Stimulated activated CD4-positive, alpha-beta T cell treated with anti-CD3 and anti-CD28 coated beads, Interleukin-4, amount 100 ng/mL, for 24 hours (primary cell): ENCODE measurements at places on chromosomes 7 and 10.

- no peak for DNase-seq
These were observed 44.7 kb downstream of the KIFBP start for GRCh38 chr10:69033256-69033655.

DNA sequence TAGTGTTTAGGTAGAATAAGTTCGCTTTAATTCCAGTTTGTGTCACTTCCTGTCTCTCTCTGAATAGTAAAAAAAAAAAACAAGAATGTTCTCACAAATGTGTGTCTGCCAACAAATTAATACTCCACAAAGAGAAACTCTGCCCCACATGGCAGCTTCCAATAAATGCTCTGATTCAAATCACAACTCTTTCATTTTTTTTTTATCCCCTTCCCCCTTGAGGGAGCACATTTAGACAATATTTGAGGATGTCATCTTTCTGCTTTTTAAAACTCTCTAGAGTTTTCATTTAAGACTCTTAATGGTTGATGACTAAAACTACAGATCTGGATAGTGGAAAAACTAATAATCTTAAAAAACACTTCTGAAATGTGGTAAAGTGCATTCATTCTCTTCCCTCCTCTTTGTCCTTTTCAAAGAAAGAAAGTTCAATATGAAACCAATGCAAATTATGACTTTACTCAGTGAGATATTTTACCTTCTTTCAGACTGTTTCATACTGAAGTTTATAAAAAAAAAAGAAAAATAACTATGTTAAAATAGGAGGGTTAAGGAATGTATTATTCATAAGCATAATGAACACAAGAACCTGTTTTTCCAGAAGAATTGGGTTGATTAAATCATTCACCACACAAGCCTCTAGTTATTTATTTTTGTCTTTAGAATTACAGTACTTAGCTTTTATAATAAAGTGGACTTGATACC is 42.3 kb downstream of the ARID5B start:
- DNase-seq = peak; percentile 52

GRCh38 chr10:132927824-132928223 is 14.5 kb downstream of the CFAP46 start:
- DNase-seq = no peak

GRCh38 chr7:116052006-116052405 is 21.4 kb upstream of the TFEC start:
- DNase-seq = no peak

GRCh38 chr7:55188590-55189138 is 169.8 kb downstream of the EGFR start:
- no peak for DNase-seq

- DNase-seq = no peak
These were observed 41.4 kb downstream of the EPHB4 start for GRCh38 chr7:100785878-100786277.

- no peak for DNase-seq
These were observed 178.9 kb downstream of the ARHGAP21 start for GRCh38 chr10:24544776-24545175.

DNA sequence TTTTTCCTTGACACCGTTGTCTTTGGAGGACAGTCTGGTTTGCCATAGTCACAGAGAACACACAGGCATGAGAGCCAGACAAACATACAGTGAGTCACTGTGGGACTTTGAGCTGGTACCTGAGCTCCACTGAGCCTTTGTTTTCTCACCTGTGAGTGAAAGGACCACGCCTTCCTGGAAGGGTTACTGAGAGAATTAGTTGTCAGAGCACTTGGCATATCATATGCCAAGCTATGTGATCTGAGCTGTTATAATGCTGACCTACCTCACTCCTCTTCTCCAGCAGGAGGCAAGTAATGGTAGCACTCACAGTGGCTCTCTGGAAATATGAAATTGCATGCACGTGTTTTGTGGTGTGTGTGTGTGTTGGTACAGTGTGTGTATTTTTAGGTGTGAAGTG is 59.7 kb downstream of the CXCL12 start:
- no peak for DNase-seq

GRCh38 chr10:79179164-79179956 is 110.6 kb downstream of the ZMIZ1 start:
- DNase-seq = no peak

DNA sequence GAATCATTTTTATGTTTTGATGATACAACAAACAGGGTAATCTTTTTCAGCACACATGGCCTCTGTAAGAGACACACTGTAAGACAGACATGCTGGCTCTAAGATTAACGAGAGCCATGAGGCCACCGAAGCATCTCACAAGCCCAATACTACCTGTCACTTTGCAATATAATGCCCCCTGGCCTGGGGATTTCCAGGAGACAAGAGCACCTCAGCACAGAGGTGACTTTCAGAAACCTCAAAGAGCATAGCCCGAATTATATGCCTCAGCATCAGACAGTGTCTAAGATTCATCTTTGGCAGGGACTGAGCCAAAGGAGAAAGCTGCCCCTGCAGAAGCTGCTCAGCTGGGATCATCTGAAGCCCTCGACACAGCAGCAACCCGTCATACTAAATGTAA is 44.2 kb upstream of the TMEM213 start:
- no peak for DNase-seq

DNA sequence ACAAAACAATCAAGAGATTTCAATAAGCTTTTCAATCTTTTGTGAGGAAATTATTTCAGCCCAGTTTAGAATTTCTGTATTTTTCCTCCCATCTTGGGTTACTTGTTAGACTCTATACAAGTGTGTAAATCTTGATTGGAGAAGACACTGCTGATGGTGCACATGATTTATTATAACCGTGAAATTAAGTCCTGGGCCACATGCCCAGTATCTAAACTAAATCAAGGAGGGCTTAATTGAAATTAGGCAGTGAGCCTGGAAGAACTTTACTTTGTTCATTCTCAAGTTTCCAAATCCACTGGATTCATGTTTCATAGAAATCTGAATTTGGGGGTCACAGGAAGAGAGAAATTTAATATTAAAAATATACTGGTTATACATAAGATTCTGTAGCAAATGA is 44.5 kb downstream of the CSTF2T start:
- DNase-seq = no peak

DNA sequence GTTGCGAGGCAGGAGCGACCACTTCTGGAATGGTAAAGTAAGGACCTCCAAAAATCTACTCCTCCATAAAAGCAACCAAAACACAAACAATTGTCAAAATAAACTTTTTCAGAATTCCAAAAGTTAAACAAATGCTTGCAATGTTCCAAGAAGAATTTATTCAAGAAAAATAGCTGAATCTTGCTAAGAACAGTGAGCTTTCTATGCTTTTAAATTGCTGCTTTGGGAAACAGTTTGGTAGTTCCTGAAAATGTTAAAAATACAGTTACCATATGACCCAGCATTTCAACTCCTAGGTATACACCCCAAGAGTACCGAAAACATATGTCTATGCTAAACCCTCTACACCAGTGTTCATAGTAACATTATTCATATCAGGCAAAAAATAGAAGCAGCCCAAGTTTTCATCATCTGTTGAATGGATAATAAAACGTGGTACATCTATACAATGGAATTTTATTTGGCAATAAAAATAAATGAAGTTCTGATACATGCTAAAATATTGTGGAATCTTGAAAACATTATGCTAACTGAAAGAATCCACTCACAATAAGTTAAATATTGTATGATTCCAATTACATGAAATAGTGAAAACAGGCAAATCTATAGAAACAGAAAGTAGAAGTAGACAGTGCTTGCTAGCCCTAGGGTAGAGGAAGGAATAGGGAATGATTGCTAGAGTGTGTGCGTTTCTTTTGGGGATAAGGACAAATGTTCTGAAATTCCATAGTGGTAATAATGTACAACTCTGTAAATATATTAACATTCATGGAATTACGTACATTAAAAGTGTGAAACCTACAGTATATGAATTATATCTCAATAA is 57.0 kb downstream of the LRRN3 start:
- no peak for DNase-seq

DNA sequence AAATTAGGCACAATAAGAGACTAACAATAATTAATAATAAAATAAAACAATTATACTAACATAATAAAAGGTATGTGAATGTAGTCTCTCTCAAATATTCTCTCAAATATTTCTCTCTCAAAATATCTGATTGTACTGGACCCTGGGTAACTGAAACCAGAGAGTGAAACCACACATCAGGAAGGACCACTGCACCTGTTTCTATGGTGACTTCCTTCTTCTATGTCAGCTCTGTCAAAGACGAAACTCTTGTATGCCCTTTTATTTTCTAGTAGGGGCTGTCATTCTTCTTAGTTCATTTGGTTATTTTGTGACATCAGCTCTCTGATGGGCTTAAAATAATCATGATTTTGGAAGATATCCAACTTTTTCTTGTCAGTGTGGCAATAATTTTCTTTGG is 428.0 kb upstream of the TPK1 start:
- DNase-seq = no peak

DNA sequence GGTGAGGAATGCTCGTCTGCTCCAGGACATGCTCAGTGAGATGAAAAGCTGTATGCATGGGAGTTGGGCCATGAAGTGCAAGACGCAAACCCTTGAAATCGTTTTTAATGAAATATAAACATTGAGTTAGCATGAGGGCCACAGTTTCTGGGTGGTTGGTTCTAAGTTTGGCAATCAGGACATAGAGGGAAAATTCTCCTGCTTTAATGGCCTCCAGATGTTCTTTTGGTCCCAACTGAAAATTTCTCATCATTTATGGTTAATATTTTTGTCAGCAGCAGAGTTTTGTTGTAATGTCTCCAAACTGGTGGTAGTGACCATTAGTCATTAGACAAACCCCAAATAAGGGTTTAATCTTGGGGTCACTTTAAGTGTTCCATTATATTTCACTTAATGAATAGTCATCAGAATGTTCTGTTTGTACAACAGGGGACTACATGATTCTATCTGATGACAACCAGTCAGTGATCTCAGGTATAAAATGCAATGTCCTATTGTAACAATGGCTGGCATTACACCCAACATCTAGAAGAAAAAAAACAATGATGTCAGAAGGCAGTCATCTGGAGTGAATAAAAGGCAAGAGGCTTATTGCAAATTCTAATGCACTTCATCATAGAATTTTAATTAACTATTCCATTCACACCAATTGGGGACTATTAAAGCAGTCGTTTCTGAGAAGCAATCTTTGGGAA is 197.4 kb downstream of the JCAD start:
- no peak for DNase-seq

DNA sequence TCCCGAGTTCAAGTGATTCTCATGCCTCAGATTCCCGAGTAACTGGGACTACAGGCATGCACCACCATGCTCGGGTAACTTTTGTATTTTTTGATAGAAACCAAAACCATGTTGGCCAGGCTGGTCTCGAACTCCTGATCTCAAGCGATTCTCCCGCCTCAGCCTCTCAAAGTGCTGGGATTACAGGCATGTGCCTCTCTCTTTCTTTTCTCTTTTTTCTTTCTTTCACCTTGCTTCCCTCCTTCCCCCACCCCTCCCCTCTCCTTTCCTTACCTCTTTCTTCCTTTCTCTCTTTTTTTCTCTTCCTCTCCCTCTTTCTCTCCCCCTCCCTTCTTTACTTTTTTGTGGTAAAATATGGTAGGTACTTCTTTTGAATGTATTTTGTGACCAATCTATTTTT is 62.2 kb downstream of the ANKRD61 start:
- DNase-seq = no peak

DNA sequence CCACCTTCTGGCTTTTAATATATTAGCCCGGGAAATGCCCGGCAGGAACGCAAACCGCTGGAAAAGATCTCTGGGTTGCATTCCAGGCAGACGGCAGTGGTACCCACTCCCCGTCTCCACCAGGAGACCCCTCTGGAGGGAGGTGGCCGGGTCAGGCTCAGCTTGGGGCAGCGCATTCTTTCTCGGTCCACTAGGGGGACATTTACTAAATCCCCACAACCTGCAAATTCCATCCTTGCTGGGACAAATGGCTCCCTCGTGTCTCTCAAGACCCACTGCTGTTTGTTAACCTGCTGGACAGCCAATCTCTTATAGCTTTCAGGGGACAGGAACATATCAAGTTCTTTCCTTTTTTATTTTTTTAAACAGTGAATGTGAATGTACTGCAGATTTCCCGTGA is 45.8 kb upstream of the CARD11 start:
- no peak for DNase-seq

- DNase-seq = no peak
These were observed 90.3 kb upstream of the ZNF438 start for GRCh38 chr10:31121757-31122577.

DNA sequence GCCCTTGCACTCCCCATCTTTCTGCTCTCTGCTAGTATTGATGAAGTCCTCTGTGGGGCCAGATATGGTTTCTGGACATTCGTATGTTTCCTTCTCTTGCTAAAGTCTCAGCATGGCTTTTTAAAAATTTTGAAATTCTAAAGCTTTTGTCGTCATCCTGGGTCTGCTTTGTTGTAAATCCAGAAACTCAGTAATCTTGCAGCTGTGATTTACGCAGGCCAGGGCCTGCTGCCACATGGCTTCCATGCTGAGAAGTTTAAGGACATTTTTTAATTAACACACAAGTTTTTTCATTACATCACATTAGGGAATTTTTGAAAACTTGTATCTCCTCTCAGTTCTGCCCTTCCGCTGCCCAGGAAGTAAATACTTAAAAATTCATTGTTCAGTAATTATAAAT is 686.1 kb upstream of the IGFBP3 start:
- no peak for DNase-seq

DNA sequence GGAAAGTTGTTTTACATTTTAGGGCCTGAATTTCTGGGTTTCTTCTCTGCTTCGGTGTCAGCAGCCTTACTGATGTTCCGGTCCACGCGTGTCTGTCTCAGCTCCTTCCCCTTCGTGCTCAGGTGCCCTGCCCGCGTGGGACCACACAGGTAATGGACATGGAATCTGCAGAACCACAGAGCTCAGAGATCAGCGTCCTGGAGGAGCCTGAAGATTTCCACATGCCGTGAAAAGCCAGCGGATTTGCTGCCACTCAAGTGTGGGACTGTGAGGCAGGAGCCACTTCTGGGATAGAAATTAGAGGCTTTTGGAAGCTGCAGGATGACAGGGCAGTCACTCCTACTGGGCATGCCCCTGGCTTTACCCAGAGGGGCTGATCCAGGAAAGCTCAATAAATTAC is 666.1 kb upstream of the FOXK1 start:
- no peak for DNase-seq

- DNase-seq = no peak
These were observed 3.7 kb downstream of the PURB start for GRCh38 chr7:44881610-44882009.

DNA sequence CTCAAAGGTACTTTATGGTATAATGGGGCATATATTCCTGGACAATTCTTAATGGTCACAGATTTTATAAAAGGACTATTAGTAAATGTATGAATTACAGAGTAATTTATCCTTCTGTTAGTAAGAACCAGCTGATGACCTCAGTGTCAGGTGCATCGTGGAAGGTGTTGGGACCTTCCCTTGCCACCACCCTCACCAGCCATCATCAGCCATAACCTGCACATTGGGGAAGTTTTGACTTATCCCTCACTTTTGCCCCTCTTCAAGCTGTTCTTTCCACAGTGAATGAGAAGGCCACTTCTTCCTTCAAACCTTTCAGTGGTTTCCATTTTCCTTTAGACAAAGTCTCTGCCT is 52.2 kb downstream of the FIGNL1 start:
- DNase-seq = peak; percentile 52
